ENCODE measurements at places on chromosomes 1 and 21.

DNA sequence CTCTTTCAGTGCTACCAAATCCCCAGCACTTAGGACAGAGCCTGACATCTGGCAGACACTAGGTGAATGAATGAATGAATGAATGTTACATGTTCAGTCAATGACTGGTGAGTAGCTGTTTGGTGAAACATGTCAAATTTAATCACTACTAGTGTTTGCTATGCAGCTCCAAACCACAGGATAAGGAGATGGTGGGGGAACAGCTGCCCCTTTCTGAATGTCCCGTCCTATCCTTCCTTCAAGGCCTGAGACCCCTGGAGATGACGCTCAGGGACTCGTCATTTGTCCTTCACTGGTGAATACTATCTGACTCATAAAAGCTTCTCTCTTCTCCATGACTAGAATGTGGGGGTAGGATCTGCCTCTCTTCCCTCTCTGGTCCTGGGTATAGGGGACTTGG, 175.4 kb downstream of the HIVEP3 start:
- DNase-seq: no peak

- peak; percentile 41 for DNase-seq
Measured at GRCh38 chr1:204127597-204128242, 24.1 kb downstream of the ETNK2 start.

DNA sequence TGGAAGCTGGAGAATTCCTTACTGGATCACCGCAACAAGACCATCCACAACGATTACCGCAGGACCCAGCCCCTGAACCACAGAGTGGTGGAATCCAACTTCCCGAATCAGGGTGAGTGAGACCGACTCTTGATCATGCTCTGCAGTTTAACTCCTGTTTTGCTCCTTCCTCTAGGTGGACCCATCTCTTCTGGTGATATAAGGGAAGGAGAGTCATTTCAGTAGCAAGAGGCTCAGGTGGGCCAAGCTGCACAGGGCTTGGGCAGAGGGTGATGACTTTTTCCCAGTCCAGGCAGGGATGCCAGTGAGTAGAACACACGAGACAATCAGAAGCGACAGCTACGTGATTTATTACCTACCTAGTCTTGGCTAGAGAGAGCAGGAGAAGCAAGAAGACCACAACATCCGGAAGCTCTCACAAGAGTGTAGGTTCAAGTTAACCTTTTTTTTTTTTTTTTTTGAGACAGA, 25.2 kb downstream of the CA6 start:
- no peak for DNase-seq

GRCh38 chr1:32404946-32405345, 10.7 kb upstream of the BSDC1 start:
- no peak for DNase-seq

GRCh38 chr1:236133339-236133738, 9.0 kb upstream of the GPR137B start:
- no peak for DNase-seq
